Tibial artery (tissue), 4 donors: ENCODE measurements at places on chromosomes 2 and 18.

DNA sequence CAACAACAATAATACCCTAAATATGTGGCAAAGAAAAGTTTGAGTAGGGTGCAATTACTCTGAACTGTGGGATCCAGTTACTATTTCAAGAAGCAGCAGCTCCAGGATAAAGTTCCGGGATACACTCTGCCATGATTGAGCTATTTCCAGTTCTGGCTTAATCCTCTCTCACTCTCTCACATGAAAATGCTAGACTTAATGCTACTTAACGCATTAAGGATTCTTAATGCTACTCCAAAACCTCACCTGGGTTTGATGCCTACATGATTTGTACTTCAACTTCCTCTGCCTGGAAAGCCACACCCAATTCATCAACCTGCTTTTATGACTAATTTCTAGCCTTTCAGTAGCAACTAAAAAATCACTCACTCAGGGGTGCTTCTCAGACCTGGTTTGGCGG lies 151.1 kb upstream of the HNMT start:
- H3K36me3 ChIP-seq: no peaks in the 10 kb centered on the region
- no peak for DNase-seq
- H3K4me1 ChIP-seq: no peaks in the 10 kb centered on the region
- H3K4me3 ChIP-seq: no peak overlapping the region
- no peak overlapping the region for H3K27ac ChIP-seq
- H3K27me3 ChIP-seq: peaks cover 3% of the 10 kb centered on the region

GRCh38 chr18:80009661-80010550 lies 21.5 kb upstream of the TXNL4A start:
- H3K4me3 ChIP-seq: no peak overlapping the region
- H3K4me1 ChIP-seq: no peaks in the 10 kb centered on the region
- H3K27me3 ChIP-seq: no peaks in the 10 kb centered on the region
- peaks cover 15% of the 10 kb centered on the region for H3K36me3 ChIP-seq

DNA sequence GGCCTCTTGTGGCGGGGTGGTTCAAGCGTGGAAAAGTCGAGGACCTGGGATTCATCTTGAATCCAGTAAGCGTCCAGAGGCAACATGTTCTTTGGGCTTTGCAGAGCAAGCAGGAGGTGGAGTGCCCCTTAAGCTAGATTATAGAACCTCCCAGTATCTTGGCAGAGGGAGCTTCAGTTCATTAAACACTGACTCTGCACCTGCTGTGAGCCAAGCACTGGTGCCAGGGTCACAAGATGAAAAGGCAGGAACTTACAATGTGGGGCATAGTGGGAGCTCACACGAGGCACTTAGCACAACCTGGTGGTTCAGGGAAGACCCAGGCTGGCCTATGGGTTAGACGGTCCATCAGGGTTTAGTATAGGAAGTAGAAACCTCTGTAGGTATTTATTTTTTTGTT lies 7.4 kb upstream of the FZD5 start:
- H3K4me3 ChIP-seq: no peak overlapping the region
- no peak for DNase-seq
- H3K4me1 ChIP-seq: no peaks in the 10 kb centered on the region

DNA sequence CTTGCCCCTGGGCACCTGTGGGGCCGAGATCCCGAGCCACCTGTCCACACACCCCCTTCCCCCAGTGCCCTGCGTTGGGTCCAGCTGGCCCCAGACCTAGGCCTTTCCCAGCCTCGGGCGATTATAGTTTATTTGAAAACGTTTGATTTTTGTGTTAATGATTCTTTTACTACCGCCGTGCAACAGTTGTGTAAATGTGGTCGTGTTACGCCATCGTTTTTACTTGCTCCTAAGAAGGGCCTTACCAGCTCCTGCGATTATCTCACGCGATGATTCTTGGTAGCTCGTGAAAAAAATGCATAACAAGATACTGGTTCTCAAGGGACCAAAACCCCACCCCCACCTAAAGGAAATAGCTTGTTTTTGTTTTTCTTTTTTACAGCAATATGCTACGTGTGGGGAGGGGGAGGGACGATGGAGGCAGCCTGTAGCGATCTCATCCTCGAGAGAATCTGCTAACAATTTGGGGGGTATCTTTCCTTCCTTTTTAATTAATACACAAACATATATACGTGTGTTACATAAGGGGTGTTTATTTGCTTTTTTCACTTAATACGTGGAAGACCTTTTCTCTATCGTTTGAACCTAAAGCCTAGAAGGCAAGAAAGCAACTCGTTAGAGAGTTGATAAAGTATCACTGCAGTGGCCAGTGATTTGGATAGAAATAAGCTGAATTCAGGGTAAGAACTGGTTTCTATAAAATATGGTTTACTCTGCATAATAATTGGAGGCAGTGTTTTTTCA lies 1.0 kb downstream of the ZDBF2 start:
- H3K27me3 ChIP-seq: no peaks in the 10 kb centered on the region
- peak overlapping the region; percentile 61 for H3K4me3 ChIP-seq
- H3K36me3 ChIP-seq: no peaks in the 10 kb centered on the region
- DNase-seq: no peak
